Cerebellar cortex (tissue), 1 donor: ENCODE measurements at places on chromosomes 7 and 10.

DNA sequence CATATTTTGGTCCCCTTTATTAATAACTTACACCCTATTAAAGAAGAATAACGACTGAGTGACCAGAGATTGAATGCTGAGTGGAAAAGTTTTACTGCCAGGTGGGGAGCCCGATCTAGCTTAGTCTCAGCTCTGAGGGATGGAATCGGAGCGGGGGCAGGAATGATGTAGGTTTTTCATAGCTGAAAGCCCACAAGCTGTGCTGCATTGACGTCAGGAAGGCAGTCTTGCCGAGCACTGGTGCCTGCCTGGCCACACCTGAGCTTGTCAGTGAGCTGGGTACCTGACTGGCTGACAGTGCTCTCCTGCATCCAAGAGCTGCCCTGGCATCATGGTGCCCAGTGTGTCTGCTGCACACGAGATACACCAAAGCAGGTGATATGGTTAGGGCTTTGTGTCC is 34.8 kb downstream of the GRK5 start:
- DNase-seq: no peak

- DNase-seq: no peak
Observed at GRCh38 chr7:95213809-95214492, 110.4 kb downstream of the PON1 start.

DNA sequence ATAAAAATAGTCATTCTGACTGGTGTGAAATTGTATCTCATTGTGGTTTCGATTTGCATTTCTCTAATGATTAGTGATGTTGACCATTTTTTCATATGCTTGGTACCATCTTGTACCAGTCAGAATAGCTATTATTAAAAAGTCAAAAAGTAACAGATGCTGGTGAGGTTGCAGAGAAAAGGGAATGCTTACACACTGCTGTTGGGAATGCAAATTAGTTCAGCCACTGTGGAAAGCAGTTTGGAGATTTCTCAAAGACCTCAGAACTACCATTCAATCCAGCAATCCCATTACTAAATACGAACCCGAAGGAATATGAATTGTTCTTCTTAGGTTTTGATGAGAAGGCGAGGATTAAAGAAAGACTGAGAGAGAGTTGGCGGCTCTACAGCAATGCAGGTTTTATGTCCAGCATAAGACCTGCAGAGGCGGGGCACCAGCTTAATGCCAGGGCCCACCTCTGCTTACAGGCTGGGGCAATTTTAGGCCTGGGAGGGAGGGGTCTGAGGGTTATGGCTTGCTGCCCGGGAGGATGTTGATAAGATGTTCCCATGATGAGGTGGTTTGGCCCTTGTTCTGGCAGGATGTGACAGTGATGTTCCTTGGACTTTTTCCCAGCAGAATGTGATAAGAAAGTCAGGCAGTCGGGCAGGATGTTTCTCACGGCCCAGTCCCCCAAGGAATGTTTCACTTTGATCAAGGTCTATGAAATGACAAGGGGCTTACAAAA is 74.4 kb downstream of the MEST start:
- no peak for DNase-seq

GRCh38 chr10:49180444-49180860 is 7.7 kb downstream of the TMEM273 start:
- no peak for DNase-seq

DNA sequence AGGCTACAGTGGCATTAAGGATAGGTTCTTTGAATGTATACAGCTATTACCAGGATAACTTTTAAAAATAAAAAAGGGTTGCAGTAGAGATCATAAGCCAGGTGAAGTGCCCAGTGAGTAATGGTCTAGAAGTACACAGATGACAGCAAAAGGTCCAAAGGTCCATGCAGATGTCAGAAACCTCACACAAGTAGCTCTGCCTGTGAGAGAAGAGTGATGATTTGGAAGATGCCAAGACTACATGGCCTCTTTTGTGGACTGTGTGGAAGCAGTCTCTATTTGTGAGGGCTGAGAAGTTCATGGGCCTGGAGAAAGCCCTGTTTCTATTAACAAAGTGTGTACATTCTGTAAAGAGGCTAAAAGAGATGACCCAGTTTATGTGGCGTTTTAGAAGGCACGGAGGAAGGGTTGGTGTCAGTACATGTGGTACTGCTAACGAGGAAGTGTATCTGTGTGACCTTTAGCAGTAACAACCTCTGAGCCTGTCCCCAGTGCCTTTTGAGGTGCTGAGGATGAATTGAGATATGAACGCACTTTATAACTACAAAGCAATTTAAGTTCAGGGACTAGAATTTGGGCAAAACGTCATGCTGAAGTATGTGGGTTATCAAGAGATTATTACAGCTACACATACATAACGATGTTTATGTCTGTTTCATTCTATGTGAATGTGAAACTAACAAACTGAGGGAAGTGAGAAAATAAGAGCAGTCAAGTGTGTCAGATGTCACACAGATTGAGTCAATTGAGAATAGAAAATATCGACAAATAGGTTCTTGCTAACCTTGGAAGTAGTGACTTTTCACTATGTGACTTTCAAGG is 7.6 kb downstream of the CYCS start:
- DNase-seq: no peak

DNA sequence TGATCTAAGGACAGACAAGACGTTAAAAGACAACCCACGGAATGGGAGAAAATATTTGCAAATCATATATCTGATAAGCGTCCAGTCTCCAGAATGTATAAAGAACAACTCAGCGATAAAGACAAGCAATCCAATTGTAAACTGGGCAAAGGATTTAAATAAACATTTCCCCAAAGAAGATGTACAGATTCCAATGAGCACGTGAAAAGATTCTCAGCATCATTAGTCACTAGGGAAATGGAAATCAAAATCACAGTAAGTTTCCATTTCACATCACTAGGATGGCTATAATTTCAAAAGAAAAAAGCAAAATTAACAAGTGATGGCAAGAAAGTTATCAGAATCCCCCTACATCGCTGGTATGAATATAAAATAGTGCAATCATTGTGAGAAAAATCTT is 316.1 kb downstream of the SFMBT2 start:
- DNase-seq: no peak
